ENCODE measurements at places on chromosomes 16 and 17.

DNA sequence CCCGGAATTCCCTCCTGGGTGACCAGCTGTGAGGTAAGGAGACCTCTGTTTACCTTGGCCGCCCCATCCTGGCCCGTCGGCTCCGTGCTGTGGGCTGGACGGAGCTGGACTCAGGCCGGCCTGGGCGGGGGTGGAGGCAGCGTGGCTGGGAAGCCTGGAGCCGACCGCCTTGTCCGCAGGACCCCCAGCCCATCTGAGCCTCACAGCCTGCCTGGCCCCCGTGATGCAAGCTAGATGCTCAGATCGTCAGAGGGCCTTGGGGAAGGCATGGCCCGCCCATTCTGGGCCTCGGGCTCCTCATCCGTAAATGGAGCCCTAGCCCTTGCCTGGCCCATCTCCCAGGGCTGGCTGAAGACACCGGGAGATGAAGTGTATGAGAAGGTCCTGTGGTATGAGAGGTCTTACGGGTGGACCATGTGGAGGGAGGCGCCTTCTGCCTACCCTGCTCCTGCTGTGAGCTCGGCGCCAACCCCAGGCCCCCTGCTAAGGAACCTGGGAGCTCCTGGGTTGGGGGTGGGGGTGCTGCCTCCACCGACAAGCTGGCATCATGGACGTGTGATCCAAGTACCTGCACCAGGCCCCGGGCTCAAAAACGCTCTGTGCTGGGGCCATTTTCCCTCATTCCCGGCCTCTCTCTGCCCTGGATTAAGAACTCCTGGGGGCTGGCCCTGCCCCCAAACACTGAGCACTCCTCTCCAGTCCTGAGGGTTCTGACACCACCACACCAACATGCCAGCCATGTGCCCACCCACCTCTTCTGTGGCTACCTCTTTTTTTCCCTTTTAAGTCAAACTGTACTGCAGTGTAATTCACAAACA, 5.4 kb upstream of the P2RX1 start:
- no peak for DNase-seq

DNA sequence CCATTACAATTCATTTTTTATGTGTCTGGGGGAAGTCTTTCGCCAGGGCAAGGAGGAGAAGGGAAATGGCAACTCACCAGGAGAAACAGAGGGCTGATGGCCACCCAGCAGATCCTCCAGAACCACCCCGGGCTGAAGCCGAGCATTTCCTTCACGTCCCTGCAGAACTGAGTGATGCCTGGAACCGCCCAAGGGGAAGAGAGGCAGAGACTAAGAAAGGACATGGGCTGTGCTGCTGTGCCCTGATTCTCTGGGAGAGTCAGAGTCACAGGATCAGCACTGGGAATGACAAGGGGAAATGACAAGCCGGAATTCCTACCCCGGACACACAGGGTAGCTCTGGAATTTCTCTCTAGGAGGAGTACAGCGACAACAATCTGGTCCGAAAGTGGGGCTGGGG, 27.8 kb downstream of the SLC6A4 start:
- no peak for DNase-seq

DNA sequence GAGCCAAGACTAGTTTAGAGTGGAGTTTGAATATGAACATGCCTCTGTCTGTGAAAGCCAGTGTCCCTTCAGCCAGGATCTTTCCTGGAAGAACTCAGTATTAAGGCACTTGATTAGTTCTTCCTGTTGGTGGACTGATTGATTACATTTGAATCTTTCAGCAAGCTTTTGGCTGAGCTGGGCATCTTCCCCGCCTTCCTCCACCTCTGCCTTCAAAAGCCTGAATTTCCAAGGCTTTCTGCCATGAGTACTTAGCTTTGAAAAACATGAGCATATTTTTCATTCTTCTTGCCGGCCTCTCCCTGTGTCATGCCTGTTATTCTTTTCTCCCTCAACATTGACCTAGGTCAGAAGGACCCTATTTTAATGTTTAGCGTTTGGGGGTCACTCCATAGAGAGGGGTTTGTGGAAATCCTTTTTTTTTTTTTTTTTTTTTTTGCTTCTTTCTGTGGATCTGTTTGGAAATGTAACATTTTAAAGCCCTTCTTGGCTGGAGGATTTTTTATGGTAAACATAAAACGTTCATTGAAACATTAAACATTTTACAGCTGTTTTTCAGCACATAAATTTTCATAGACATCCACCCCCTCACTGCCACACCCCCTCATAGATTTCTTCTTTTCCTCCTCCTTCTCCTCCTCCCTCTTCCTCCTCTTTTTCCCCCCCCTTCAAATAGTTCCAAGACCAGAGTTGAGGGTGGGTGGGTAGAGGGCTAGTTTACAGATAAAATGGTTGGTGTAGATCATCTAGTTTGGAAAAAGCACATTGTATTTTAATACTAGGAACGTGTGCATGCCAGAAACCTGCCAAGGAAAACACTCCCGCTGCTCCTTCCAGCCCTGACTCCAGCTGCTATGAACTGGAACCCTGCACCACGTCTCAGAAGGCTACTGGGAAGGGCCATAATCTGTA, 645.9 kb downstream of the WWOX start:
- no peak for DNase-seq

- no peak for DNase-seq
Observed at GRCh38 chr16:49396206-49396720, 22.7 kb downstream of the C16orf78 start.

DNA sequence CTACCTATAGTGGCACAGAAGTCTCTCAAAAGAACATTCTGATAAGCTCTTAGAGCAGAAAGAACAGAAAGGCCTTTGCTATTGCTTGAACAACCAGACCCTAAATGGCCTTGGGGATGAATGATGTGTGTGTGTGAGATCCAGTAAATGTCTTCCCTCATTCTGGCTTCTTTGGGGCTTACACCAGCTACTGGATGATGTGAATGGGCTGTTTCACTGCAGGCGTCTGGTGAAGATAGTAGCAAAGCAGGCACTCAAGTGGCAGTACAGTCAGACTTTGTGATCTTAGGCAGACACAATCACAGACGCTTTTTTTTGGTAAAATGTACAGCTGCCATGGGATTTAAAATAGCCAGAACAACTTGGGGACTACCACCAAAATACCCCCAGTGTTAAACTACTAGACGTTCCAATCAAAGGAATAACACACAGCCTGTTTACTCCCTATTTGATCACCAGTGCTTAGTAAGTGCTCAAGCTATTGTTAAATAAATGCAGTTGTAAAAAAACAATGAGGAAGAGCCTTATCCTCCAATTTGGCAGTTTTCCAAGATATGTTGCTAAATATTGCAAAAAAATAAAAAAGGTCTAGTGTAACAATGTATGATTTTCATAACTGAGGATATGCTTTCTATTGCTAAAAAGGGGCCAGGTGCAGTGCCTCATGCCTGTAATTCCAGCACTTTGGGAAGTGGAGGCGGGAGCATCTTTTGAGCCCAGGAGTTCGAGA, 17.9 kb downstream of the NDUFAB1 start:
- DNase-seq, result peak; percentile 63

GRCh38 chr17:78341559-78342448, 18.1 kb downstream of the SOCS3 start:
- no peak for DNase-seq
